ENCODE measurements at places on chromosomes 5 and 9.

DNA sequence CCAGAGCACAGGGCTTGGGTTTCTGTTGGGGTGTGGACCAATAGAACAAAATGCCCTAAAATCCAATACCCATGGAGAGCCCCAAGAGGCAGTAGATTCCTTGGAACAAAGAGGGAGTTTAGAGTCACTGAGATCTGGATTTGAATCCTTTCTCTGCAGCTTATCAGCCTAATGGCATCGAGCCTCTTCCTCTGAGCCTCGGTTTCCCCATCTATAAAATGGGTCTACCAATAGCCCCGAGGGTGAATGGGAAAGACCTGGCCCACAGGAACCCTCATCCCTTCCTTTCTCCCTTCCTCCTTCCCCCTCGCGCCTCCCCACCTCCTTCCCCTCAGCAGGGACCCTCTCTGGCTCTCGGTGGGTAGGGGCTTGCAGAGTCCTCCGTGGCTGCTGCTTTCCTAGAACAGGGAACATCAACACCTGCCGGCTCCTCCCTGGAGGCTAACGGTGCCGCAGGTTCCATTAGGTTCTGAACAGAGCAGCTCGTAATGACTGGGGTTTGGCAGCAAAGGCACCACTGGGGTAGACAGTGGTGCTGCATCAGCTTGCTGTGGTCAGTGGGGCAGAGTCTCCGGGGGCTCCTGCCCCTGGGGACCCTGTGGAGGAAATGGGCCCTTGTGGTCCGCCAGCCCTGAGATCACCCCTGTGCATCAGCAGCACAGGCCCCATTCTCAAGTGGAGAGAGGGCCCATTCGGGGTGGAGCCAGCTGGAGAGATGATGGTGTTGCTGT is 40.3 kb downstream of the NEK6 start:
- DNase-seq = no peak

DNA sequence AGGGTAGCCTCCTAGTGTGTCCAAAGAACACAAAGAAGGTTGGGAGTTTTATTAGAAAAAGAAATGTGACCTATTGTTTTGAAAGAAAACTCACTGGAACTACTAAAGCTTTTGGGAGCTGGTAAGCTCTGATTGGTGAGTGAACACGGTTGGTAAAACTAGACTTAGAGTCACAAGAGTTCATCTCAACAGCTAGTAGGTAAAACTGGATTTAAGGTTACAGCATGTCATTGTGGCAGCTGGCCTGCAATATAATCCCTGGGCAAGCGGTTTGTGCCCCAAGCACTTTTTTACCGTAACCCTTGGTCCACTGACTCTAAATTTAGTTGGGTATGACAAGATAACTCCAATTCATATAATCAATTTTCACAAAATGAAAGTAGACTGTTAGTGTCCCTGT is 47.4 kb downstream of the UBAP2 start:
- DNase-seq = no peak

DNA sequence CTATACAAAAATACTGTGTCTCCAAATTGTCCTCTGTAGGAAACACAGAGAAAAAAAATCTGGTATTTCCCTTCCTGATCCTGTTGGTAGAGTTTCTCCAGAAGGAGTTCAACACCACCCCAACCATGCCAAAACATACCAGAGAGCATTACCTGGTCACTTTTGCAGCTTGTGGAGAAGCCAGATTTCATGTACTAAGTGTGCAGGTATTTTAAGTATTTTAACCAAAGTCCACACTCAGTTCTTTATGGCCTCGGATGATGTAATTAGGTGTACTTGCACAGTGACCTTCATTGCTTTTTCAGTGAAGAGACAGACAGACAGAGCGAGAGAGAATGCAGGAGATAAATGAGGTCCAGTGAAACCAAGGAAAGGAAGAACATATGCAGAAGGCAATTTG is 2046.8 kb upstream of the CDH9 start:
- no peak for DNase-seq

DNA sequence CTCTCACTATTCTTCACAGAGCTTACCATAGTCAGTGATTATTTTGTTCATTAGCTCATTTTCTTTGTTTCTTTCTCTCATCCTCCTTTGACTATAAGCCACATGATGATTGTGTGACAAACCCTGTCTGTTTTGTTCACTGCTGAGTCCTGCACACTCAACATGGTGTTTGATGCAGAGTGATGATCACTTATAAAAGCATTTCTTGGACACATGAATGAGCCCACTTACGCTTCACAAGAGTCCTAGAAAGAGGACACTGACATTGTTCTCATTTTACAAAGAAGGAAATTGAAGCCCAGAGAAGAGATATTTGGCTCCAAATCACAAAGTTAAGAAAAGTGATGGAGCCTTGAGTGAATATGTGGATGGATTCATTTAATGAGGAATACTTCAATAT is 13.4 kb downstream of the ABLIM3 start:
- DNase-seq = no peak

GRCh38 chr5:78677777-78678668 is 29.5 kb upstream of the LHFPL2 start:
- peak; percentile 15 for DNase-seq

DNA sequence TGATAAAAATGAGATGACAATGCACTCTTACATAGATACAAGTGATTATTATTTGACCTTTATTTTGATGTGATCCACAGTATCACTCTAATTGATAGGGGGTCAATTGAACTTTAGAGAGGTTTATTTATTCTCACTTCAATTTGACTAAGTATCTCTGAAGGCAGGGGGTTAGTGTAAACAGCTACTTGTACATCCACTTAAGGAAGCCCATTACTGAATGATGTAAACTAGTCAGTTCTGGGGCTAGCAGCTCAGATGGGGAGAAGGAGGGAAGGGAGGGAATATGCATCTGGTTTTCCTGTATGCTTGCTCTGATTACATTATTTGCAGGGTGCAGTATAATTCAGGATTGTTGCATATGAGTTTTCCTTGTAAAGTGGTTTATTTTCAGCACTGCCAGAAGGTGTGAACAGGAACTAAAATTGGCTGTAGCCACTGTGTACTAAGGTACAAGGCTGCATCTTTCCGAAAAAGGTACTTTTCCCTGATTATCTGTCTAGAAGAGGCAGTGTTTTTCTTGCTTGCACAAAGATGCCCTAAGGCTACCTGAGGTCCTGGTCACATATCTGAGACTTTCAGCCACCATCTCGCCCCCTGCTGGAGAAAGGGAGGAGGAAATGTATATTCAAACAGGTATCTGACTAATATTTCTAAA is 51.2 kb downstream of the MRPS27 start:
- peak; percentile 30 for DNase-seq

DNA sequence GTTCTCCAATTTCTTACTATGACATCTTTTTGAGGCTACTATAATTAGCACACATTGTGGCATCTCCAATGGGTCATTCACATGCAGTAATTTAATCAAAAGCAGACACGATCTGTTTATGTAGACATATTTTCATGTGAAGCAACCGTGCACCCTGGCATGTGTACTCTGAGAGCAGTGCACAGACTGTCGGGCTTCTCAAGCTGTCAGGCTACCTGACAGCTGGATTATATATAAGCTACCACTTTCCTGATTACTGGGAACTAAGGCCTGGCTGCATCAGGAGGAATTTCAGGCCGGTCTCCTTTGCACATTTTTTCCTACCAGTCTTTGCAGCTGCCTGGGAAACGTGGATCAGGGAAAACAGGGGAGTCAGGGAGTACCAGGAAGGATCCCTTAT is 197.5 kb downstream of the MAPKAP1 start:
- no peak for DNase-seq

- no peak for DNase-seq
Measured at GRCh38 chr9:89789922-89790510, 185.2 kb downstream of the GADD45G start.

- DNase-seq = peak; percentile 50
Measured at GRCh38 chr9:137423514-137424291, 510 bp downstream of the NOXA1 start.

DNA sequence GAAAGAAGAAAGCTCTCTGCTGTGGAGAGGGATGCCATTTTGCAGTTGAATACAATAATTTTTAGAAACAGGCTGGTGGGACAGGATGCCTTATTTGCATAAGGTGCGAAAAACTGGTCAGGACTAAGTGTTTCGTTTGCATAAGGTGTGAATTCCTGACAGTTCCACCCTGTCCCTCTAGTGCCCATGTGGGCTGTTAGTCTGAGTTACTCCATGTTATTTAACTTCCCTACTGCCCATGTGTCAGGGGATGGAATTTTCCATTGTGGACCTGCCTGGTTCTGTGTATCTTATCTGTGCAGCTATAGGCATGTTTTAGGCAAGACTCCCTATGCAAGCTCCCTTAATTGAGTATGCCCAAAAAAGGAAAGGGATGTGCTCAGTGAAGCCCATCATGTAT is 35.3 kb upstream of the NFIL3 start:
- DNase-seq = no peak

- no peak for DNase-seq
Measured at GRCh38 chr5:43588842-43589241, 14.1 kb upstream of the NNT start.

- DNase-seq = no peak
Measured at GRCh38 chr5:92860061-92860460, 721.0 kb downstream of the NR2F1-AS1 start.

- DNase-seq = no peak
Measured at GRCh38 chr5:54024466-54024865, 285.9 kb downstream of the ARL15 start.

GRCh38 chr9:91771027-91771426 is 179.0 kb downstream of the ROR2 start:
- DNase-seq = no peak

DNA sequence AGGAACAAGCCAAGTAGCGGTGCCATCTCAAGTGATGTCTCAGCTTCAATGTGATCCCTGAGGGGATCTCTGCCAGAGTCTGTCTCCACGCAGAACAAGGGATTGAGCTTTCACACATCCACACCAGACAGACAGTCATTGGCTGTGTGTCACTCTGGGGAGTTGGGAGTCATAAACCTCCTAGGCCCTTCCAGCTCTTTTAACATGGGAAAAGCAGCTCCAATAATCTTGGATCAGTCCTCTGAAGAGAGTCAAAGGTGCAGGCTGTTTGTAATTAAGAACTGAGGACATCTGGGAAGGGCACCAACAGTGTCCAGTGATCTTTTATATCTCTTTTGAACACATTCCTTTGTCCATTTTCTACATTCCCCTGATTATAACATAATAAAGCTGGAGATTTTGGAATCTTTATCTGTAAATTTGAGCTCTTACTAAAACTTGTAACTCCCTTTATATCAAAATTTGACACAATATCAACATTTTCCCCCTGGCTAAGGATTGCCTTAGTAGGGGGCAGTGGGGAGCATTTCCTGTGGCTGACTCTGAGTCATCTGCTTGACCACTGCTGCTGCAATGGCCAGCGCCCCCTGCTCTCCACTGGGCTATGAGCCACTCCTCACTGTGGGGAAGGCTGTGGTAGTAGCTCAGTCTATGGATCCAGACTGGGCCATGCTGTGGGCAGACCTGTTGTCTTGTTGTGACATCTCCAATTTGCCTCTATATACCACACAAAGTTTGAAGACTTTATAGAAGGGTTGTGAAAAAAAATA is 284.4 kb downstream of the OSTF1 start:
- DNase-seq = no peak

GRCh38 chr5:118597543-118597942 is 390.8 kb downstream of the DTWD2 start:
- DNase-seq = no peak

Measured in GM06990 (cell line).